ENCODE measurements at places on chromosomes 1 and 21. TPM values are rescaled to one million over a fixed set of nuclear protein-coding genes. Genes with fewer than 3 reads are reported as not detected.

TMEM51 gene
- total RNA-seq, result 0.10 TPM

SLC2A5 gene
- 0.39 TPM for total RNA-seq

ADCY10 gene
- 0.07 TPM for total RNA-seq

PRRX1 gene
- total RNA-seq, result not detected

ZNF436 gene
- 5.8 TPM for total RNA-seq

CRTC2 gene
- 103 TPM for total RNA-seq

VANGL2 gene
- not detected for total RNA-seq

MATN1 gene
- 0.17 TPM for total RNA-seq

HFM1 gene
- not detected for total RNA-seq

TIAM1 gene
- total RNA-seq, result 157 TPM

RGSL1 gene
- total RNA-seq, result not detected

PRAMEF18 gene
- total RNA-seq, result not detected

TNFAIP8L2 gene
- 37.2 TPM for total RNA-seq

ACTL8 gene
- not detected for total RNA-seq

DUSP10 gene
- total RNA-seq, result 22.9 TPM

SLC22A15 gene
- total RNA-seq, result 1.4 TPM

FAM151A gene
- not detected for total RNA-seq

FRRS1 gene
- 0.24 TPM for total RNA-seq

C1QA gene
- not detected for total RNA-seq

DNAJC28 gene
- 0.17 TPM for total RNA-seq

RIMS3 gene
- total RNA-seq, result 3.7 TPM

TENT5C gene
- 14.7 TPM for total RNA-seq

Measured in T-helper 1 cell treated with Interleukin-12 subunit alpha and Interleukin-12 subunit beta and Interleukin-4 antibody, amounts not matched to agents 30 ng/mL and 1 ng/mL, for 36 hours (primary cell).